ENCODE measurements at places on chromosomes 3 and 15.
A peak's percentile ranks its signal among the peaks of the same experiment; 100 is the strongest.

DNA sequence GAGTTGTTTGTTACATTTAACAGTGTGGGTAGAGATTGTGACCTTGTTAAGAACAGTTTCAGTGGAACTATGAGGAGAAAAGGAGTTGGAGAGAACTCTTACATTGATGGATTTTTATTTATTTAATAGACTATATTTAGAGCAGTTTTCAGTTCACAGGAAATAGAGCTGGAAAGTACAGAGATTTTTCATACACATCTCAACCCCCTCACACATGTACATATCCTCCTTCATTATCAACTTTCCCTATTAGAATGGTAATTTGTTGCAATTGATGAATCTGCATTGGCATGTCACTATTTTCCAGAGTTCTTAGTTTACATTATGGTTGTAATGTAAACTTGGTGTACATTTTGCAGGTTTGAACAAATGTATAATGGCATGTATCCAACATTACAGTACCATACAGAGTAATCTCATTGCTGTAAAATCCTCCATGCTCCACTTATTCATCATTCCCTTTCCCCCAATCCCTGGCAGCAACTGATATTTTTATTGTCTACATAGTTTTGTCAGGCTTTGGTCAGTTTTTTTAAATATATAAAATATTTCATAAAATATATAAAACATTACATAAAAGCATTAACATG lies 756.6 kb upstream of the DPPA4 start:
- H3K27me3 ChIP-seq: no peaks in the 10 kb centered on the region
- H3K4me3 ChIP-seq: no peak overlapping the region
- no peaks in the 10 kb centered on the region for H3K36me3 ChIP-seq
- H3K4me1 ChIP-seq: no peaks in the 10 kb centered on the region

- no peaks in the 10 kb centered on the region for H3K27me3 ChIP-seq
- no peak for ATAC-seq
- no peaks in the 10 kb centered on the region for H3K36me3 ChIP-seq
- peaks cover 10% of the 10 kb centered on the region for H3K4me1 ChIP-seq
- no peak overlapping the region for H3K4me3 ChIP-seq
These were observed 144.5 kb downstream of the PDZRN3 start for GRCh38 chr3:73480187-73480672.

DNA sequence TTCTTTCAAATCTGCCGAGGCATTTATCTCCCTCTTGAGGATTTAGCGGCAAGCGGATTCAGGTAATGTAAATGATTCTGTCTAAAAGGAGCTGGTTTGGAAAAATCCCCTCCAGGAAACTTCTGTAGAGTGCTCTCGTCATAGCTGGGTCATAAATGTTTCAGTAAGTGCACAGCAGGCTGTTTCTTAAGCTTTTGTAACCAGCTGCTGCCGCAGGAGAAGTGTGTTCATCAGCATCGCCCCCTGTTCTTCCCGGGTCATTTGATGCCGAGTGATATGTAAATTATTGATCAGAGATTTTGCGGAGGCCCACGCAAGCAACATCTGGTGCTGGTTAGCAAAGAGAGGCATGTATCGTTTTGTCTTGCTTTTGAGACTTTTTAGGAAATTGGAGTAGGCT lies 53.1 kb downstream of the DNASE1L3 start:
- no peak overlapping the region for H3K4me3 ChIP-seq
- H3K4me1 ChIP-seq: peaks cover 39% of the 10 kb centered on the region
- peaks cover 91% of the 10 kb centered on the region for H3K36me3 ChIP-seq
- ATAC-seq: no peak
- H3K27me3 ChIP-seq: no peaks in the 10 kb centered on the region
- no peak overlapping the region for H3K27ac ChIP-seq

GRCh38 chr3:152714507-152714906 lies 120.4 kb upstream of the P2RY1 start:
- no peak overlapping the region for H3K4me3 ChIP-seq
- H3K36me3 ChIP-seq: no peaks in the 10 kb centered on the region
- ATAC-seq: no peak
- no peak overlapping the region for H3K27ac ChIP-seq

- no peak overlapping the region for H3K4me3 ChIP-seq
- H3K27ac ChIP-seq: no peak overlapping the region
- ATAC-seq: no peak
- no peaks in the 10 kb centered on the region for H3K27me3 ChIP-seq
- H3K4me1 ChIP-seq: no peaks in the 10 kb centered on the region
These were observed 4.7 kb downstream of the ABHD6 start for GRCh38 chr3:58242340-58242739.

- no peak for ATAC-seq
- H3K4me3 ChIP-seq: no peak overlapping the region
- no peak overlapping the region for H3K27ac ChIP-seq
- H3K27me3 ChIP-seq: peaks cover 6% of the 10 kb centered on the region
These were observed 25.1 kb downstream of the SOX14 start for GRCh38 chr3:137789236-137789635.

DNA sequence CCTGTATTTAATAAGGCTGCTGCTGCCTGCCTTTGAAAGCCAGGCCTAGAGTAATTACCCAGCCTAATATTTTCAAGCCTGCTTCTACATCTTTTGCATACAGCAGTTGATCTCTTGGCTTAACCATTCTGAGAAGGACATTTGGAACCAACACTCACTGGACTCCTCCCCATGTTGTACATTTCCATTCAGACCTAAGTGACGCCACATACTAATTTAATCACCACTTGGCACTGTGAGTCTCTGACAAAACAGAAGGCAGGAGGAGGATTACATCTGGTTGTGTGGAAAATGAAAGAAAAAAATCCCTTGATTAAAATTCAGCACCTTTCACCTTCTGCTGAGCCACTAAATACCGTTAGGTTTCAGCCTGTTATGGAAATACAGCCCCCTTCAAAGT lies 102.2 kb upstream of the ARRDC4 start:
- H3K27me3 ChIP-seq: no peaks in the 10 kb centered on the region
- peak; percentile 48 for ATAC-seq
- H3K4me3 ChIP-seq: no peak overlapping the region
- peak overlapping the region; percentile 20 for H3K27ac ChIP-seq
- H3K36me3 ChIP-seq: no peaks in the 10 kb centered on the region

- H3K27me3 ChIP-seq: peaks cover 43% of the 10 kb centered on the region
- no peak for ATAC-seq
- no peak overlapping the region for H3K27ac ChIP-seq
- H3K4me3 ChIP-seq: no peak overlapping the region
These were observed 8.9 kb upstream of the TMEM202 start for GRCh38 chr15:72389231-72389630.

GRCh38 chr15:31871166-31871886 lies 159.0 kb upstream of the CHRNA7 start:
- peak overlapping the region; percentile 69 for H3K4me3 ChIP-seq
- no peaks in the 10 kb centered on the region for H3K36me3 ChIP-seq
- peak overlapping the region; percentile 47 for H3K27ac ChIP-seq
- no peaks in the 10 kb centered on the region for H3K4me1 ChIP-seq
- H3K27me3 ChIP-seq: no peaks in the 10 kb centered on the region
- ATAC-seq: no peak

DNA sequence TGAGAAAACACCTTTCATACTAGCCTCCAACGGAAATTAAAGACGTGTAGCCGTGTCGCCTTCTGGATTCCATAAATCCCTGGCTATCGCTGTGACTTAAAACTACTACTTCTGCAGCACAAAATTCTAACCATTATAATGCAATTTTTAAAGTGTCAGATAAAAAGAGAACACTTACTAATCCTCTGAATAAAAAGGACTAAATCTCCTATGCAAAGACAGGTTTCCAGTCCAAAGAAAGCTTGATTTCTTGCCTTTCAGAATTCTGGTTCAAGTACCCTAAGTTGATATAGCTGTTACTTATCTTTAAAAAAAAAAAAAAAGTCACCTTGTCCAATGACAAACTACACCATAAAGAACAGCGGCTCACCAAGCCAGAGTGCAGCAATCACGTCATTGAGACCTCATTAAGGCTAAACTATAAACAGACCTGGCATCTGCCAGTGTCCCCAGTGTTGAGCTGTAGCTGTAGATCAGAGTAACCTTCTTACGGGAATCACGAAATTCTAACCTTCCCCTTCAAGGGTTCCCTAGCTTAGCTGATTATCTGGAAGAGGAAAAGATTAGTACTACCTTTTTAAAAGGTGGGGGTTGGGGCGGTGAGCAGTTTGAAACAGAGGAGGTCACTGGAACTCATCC lies 2.2 kb downstream of the ABCC5 start:
- H3K4me1 ChIP-seq: no peaks in the 10 kb centered on the region
- no peak for ATAC-seq
- H3K27me3 ChIP-seq: no peaks in the 10 kb centered on the region
- H3K27ac ChIP-seq: no peak overlapping the region
- H3K36me3 ChIP-seq: no peaks in the 10 kb centered on the region

DNA sequence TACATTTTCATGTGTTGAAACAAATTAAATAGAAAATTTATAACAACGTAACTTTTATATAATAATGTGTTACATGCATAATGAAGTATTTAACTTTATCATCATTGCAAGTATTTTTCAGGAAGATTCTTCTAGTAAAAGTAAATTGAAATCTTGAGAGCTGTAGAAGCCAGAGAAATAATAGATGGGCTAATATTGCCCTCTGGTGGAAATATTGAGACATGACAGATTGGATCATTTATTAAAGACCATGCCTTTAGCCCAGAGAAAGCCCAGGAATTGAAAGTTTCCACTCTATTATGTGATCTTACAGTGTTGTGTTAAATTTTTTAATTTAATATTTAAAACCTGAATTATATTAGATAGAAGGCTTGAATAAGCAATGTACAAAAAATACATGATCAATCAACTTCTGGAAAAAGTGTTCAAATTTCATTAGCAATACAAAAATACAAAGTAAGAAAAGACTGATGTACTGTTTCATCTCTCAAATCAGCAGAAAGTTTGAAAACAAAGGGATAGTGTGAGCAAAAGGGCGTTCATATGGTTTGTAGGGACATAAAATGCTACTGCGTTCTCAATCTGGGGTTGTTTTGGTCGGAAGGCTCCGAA lies 52.7 kb upstream of the SPTSSB start:
- ATAC-seq: no peak
- H3K4me1 ChIP-seq: no peaks in the 10 kb centered on the region
- H3K27me3 ChIP-seq: no peaks in the 10 kb centered on the region
- no peaks in the 10 kb centered on the region for H3K36me3 ChIP-seq
- H3K4me3 ChIP-seq: no peak overlapping the region

DNA sequence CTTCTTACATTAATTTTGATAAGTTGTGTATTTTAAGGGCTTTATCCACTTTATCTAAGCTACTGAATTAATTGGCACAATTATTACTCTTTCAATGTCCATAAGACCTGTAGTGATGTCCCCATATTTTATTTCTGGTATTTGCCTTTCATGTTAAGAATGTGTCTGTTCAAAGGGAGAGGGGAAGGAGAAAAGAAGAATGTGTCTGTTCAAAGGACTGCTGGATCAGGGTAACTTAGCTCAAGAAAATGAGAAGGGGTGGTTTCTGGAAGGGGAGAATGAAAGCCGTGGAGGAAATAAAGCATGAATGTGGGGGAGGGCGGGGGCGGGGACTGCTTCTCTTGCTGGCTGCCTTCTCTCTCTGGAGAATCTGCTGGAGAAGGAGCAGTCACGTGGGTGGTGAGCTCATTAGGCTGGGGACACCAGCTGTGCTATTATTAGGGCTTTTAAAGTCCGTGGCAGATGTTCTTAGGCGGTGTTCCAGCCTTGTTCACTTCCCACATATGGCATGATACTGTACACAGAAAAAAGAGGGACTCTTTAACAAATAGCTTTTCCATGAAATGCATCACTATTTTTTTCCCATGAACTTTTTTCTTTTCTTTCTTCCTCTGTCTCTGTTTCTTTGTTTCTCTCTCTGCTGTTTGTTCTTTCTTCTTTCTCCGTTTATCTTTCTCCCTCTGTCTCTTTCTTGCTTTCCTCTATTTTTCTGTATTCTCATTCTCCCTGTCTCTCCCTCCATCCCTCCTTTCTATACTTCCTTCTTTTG lies 63.7 kb upstream of the ULK4 start:
- peak overlapping the region; percentile 81 for H3K27ac ChIP-seq
- H3K27me3 ChIP-seq: no peaks in the 10 kb centered on the region
- peak overlapping the region; percentile 10 for H3K4me3 ChIP-seq
- peaks cover 14% of the 10 kb centered on the region for H3K4me1 ChIP-seq
- peak; percentile 98 for ATAC-seq
- no peaks in the 10 kb centered on the region for H3K36me3 ChIP-seq

GRCh38 chr15:77075528-77075927 lies 4.6 kb upstream of the TSPAN3 start:
- no peaks in the 10 kb centered on the region for H3K36me3 ChIP-seq
- H3K4me3 ChIP-seq: no peak overlapping the region
- H3K27ac ChIP-seq: no peak overlapping the region
- ATAC-seq: no peak

DNA sequence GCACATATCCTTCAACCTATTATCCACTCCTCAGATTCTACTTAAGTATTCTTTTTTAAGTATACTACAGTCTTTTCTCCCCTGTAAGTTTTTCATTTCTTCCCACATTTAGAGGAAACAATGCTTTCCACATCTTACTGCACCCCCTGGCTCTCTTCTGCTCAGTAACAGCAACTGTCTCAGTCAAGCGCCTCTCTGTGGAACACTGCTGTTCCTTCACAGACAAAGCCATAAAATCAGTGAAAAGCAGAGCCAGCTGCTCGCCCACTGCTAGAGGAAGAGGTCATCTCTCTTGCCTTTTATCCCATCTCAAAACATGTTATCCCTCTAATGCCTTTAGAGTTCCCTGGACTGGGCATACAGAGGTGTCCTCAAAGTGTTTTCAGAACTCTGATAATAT lies 24.8 kb downstream of the SERP1 start:
- H3K27me3 ChIP-seq: no peaks in the 10 kb centered on the region
- no peak overlapping the region for H3K4me3 ChIP-seq
- H3K4me1 ChIP-seq: no peaks in the 10 kb centered on the region
- H3K36me3 ChIP-seq: no peaks in the 10 kb centered on the region
- H3K27ac ChIP-seq: no peak overlapping the region
- ATAC-seq: no peak

GRCh38 chr3:134359121-134360010 lies 14.9 kb downstream of the AMOTL2 start:
- ATAC-seq: no peak
- H3K27me3 ChIP-seq: no peaks in the 10 kb centered on the region
- H3K36me3 ChIP-seq: peaks cover 94% of the 10 kb centered on the region
- no peak overlapping the region for H3K4me3 ChIP-seq
- H3K27ac ChIP-seq: peak overlapping the region; percentile 99

GRCh38 chr3:131393868-131394267 lies 12.3 kb downstream of the NUDT16 start:
- H3K27me3 ChIP-seq: no peaks in the 10 kb centered on the region
- no peak overlapping the region for H3K4me3 ChIP-seq
- no peaks in the 10 kb centered on the region for H3K4me1 ChIP-seq
- H3K27ac ChIP-seq: no peak overlapping the region
